Pons (tissue), 1 donor: ENCODE measurements at places on chromosomes 13 and 19.

GRCh38 chr19:1450735-1451731 is 1.1 kb downstream of the APC2 start:
- peak; percentile 47 for DNase-seq

- no peak for DNase-seq
Observed at GRCh38 chr13:112756511-112756966, 66.7 kb downstream of the ATP11A start.

DNA sequence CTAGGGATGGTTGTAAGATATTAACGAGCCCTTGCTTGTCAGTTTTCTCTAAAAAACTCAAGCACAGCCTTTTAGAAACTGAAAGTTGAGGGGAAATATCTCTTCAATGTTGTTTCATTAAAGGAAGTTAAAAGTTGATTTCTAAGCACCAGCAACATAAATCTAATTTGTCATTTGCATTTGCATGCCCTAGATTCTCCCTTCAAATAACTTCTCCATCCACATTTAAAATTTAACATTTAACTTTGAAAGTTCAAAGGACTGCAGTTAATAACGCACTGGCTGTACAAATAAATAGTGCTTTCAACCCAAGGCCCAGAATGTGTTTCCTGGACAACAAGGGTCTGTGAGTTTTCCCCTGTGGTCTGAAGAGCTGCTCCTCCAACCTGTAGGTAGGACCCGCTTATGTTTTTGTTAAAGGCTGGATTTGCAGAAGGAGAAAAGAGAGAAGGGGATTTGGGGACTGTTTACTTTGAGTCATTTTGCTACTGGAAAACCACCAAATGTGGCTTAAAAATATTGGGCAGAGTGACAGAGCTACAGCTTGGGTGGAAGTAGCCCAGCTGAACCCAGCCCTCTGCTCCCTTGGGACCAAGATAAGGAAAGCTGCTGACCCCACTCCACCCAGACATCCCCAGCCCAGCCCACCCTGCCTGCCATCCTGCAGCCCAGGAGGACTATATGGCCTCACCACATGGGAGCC is 39.8 kb downstream of the TNFRSF19 start:
- no peak for DNase-seq

DNA sequence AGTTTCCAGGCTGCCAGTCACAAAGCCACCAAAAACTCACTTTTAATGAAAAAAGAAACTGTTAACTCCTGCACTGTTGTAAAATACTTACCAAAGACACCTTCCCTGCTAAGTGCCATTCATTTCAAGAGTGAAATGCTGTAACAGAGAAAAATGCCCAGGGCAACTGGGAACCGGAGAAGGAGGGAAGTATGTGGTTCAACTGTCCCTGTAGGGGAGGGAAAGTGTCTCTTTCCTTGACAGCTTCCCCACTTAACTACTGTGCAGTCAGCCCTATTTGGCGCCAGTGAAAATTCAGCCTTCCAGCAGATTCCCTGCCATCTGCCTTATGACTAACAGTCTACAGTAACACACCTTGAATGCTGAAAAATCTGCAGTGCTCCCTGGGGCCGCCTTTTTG is 789.0 kb downstream of the DIAPH3 start:
- DNase-seq: peak; percentile 8

GRCh38 chr13:102286326-102286725 is 115.5 kb downstream of the FGF14 start:
- DNase-seq: no peak

GRCh38 chr19:38375748-38376147 is 1.4 kb downstream of the PSMD8 start:
- no peak for DNase-seq

GRCh38 chr19:35977446-35978222 is 17.4 kb upstream of the SDHAF1 start:
- DNase-seq: no peak

DNA sequence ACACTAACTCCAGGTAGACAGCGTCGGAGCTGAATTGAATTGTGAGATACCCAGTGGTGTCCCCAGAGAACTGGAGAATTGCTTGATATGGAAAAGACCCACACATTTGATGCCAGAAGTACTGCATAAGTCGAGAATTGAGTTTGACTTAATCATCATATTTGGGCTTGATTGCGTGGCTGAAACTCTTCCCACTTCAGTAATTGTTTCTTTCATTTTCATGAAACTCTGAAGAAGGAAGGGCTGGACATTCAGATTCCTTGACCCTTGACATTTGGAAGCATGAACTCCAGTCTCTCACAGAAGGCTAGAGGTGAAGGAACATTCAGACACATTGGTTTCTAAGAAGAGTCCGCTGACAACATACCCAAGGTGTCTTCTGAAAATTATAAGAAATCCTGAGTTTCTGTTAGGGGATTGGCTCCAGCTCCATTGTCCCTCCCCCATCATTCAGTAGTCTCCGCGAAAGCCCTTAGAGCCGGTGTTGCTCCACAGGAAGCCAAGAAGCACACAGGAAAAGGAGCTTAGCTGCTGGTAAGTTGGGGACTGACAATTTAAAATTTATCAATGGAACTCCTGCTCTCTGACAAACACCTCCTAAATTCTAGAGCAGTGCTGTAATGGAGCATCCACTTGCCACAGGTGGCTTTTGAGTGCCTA is at the start of gene FPR2:
FPR2 (plus strand) TSS at position 484 of the 660 bp plus-strand sequence. CDS start 7,479 bp downstream, outside the sequence.
- DNase-seq: no peak

DNA sequence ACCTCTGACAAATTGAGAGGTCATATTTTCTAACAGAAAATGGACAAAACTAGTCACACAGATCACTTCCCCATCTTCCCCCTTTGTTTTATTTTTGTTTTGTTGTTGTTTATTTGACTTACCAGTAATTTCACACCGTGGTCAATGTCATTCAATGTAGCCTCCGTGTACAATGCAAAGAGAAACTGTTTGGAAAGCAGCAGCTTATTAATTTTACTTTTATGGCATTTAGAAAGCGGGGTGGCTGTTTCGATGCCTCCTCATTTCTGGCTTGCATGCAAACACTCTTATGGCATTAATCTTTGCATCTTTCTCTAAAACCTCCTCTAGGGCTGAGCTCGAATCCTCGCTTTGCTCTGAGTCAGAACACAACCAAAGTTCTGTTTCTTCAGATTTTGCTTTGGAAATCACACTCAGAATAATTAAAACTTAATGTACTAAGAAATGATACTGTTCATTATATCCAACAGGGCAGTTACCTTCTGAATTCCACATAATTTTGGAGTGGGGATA is 77.0 kb downstream of the ZNF536 start:
- DNase-seq: peak; percentile 19

GRCh38 chr13:49584771-49585182 is 581 bp downstream of the RCBTB1 start:
- DNase-seq: peak; percentile 73

DNA sequence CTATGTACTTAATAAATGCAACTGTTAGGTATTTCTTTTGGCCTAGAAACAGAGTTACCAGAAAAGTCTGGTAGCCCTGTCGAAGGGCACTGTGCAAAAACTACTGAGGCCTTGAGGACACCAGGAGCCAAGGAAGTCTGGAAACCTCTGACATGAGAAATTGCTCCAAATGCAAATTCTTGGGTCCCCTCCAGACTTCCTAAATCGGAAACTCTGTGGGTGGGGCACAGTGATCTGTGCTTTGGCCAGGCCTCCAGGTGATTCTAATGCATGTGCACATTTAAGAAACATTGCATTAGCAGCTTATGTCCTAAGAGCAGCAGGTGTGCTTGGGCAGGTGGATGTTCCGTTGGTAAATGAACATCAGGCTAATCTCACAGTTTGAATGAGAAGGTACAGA is 50.0 kb downstream of the STARD13 start:
- no peak for DNase-seq

- DNase-seq: no peak
Observed at GRCh38 chr19:8064911-8065874, 12.6 kb downstream of the CCL25 start.
